Activated CD8-positive, alpha-beta memory T cell treated with anti-CD3 and anti-CD28 coated beads for 48 hours (primary cell): ENCODE measurements at places on chromosomes 2 and 18.

- no peak for DNase-seq
Measured at GRCh38 chr2:83055376-83056010, 1403.6 kb downstream of the SUCLG1 start.

- DNase-seq: no peak
Measured at GRCh38 chr2:106076941-106077340, 117.2 kb downstream of the UXS1 start.

DNA sequence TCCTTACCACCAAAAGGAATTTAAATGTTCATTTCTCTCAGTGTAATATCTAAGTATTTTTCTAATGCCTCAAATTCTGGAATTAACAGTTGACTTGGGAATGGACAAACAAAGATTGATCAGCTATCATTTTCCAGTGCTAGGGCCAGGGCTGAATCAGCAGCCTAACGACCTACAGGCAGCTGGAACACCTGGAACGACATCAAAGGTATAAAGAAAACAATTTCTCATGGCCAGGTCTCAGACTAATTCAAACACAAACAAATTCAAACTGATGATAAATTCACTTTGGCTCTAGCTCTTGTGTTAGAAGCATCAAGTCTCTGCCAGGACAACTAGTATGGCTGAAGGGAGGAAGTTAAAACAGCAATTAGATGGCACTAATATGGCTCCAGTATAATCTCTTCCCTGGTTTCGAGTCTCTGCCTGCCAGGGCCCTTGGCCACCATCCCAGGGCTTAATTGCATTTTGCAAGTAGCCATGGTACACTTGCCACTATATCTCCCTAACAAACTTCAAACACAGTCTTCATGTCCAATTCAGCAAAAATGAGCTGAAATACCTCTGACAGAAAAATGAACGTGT, 70.2 kb upstream of the FSHR start:
- DNase-seq: no peak

DNA sequence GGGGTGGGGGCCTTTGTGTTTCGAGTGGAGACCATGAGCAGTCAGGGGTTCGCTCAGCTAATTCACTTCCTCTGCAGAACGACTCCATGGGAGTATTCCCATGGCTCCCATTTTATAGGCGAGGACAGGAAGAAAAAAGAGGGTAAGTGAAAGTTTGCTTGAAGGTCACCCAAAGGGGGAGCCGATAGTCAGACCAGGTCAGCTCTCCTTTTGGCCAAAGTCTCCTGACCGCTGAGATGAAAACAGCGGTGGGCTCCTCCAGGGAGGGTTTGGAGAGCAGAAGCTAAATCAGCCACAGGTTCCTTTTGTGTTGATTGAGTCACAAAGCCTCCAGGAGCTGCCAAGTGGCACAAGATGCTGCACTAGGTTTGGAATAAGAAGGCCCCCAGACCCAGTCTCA, 34.1 kb upstream of the CTAGE1 start:
- DNase-seq: no peak
